ENCODE measurements at places on chromosomes 11 and 22.

GRCh38 chr11:12016246-12016645 lies 7.8 kb upstream of the DKK3 start:
- H3K4me3 ChIP-seq: no peak overlapping the region
- H3K27me3 ChIP-seq: no peaks in the 10 kb centered on the region
- H3K27ac ChIP-seq: no peak overlapping the region
- no peaks in the 10 kb centered on the region for H3K36me3 ChIP-seq
- DNase-seq: no peak

DNA sequence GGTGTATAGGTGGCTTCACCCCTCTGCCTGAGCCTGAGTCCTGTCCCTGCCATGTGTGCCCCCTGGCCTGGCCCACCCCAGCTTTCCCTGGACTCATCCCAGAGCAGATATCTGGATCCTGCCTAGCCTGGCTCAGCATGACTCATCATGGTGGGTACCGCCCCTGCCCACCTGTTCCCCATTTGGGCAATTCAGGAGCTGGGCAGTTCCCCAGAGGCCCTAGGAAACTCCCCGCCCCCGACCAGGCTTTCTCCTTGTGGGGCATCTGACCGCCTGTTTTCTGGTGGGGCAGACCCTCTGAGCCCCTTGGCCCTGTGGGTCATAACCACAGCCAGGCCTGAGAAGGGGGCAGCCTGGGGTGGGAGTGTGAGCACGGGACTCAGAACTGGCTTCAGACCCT lies 4.4 kb downstream of the TSPO start:
- no peak overlapping the region for H3K4me3 ChIP-seq
- H3K4me1 ChIP-seq: peaks cover 11% of the 10 kb centered on the region
- H3K27me3 ChIP-seq: no peaks in the 10 kb centered on the region
- no peak for DNase-seq

GRCh38 chr11:74736031-74736430 lies 4.8 kb upstream of the CHRDL2 start:
- H3K36me3 ChIP-seq: no peaks in the 10 kb centered on the region
- no peak for DNase-seq
- H3K27ac ChIP-seq: no peak overlapping the region
- peaks cover 19% of the 10 kb centered on the region for H3K27me3 ChIP-seq
- peaks cover 22% of the 10 kb centered on the region for H3K4me1 ChIP-seq

- H3K27ac ChIP-seq: no peak overlapping the region
- H3K36me3 ChIP-seq: no peaks in the 10 kb centered on the region
- no peak for DNase-seq
- H3K27me3 ChIP-seq: peaks cover under 1% of the 10 kb centered on the region
- H3K4me3 ChIP-seq: no peak overlapping the region
Measured at GRCh38 chr11:72630104-72630852, 43.9 kb downstream of the PDE2A start.

DNA sequence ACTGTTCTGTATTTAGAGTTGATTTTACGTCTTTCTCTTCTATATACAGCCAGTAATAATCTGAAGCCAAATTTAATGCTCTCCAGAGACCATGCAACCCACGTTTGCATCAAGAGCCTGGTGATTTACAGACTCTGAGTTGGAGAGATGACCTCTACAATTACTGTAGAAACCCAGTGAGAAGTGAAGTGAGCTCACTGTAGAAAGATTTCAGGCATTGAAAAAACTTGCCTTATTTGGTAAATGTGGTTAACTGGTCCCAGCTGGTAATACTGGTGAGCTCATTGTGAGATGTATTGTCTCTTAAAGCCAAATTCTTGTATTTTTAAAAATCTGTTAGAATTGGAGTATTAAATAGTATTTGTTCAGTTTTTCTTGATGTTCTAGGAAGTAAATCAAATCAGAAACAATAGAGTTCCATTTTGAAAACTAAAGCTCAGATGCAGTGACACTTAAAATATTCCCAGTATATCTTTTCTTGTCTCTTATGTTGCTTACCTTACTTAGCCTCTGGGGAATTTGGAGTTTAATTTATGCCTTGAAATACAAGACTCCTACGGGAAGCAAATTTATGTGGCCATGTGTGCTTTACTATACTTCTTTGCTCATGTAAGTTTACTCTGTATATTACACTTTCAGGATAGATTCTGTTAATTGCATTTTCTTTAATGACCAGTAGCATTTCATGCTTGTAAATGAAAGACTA lies 189.9 kb downstream of the ARHGAP42 start:
- peak; percentile 27 for DNase-seq
- H3K4me1 ChIP-seq: no peaks in the 10 kb centered on the region
- H3K27ac ChIP-seq: peak overlapping the region; percentile 75
- no peaks in the 10 kb centered on the region for H3K36me3 ChIP-seq
- H3K4me3 ChIP-seq: no peak overlapping the region

GRCh38 chr22:48153726-48154125 lies 1391.3 kb downstream of the TBC1D22A start:
- H3K36me3 ChIP-seq: no peaks in the 10 kb centered on the region
- H3K4me1 ChIP-seq: no peaks in the 10 kb centered on the region
- no peak overlapping the region for H3K4me3 ChIP-seq
- H3K27me3 ChIP-seq: no peaks in the 10 kb centered on the region
- no peak for DNase-seq

DNA sequence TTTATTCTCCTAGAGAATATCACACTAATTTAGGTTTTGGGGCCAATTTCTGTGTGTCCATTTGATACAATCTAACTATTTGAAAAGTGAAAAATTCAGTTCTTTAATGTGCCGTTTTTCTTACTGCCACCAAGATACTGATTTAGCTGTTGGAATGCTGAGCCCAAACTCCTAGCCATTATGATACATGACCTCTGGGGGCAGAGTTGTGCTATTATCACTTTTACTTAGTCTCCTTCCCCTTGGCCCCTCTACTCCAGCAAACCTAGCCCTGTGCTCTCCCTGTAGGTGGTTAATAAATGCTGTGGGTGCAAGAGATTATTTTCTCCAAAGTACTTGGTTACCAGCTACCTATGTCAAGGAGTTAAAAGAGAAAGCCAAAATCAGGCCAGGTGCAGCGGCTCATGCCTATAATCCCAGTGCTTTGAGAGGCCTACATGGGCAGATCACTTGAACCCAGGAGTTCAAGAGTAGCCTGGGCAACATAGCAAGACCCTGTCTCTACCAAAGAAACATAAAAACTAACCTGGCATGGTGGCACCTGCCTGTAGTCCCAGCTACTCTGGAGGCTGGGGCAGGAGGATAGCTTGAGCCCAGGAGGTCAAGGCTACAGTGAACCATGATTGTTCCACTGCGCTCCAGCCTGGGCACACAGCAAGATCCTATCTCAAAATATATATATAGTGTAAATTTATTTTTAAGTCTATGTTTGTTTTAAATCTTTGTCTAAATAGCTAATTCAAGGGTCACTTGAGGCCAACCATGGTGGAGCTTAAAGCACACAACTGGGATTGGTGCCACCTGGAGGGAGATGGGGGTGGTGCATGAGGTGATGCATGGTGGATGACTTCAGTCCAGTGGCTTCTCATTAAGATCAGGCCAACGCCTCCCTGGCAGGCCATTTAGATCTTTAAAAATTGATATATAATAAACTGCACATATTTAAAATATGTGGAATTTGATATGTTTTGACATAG lies 193.2 kb upstream of the PLET1 start:
- peak; percentile 41 for DNase-seq
- no peaks in the 10 kb centered on the region for H3K4me1 ChIP-seq
- H3K4me3 ChIP-seq: no peak overlapping the region
- no peak overlapping the region for H3K27ac ChIP-seq
- no peaks in the 10 kb centered on the region for H3K36me3 ChIP-seq

GRCh38 chr11:79627281-79627680 lies 186.5 kb upstream of the TENM4 start:
- no peak overlapping the region for H3K4me3 ChIP-seq
- H3K27me3 ChIP-seq: no peaks in the 10 kb centered on the region
- DNase-seq: no peak

DNA sequence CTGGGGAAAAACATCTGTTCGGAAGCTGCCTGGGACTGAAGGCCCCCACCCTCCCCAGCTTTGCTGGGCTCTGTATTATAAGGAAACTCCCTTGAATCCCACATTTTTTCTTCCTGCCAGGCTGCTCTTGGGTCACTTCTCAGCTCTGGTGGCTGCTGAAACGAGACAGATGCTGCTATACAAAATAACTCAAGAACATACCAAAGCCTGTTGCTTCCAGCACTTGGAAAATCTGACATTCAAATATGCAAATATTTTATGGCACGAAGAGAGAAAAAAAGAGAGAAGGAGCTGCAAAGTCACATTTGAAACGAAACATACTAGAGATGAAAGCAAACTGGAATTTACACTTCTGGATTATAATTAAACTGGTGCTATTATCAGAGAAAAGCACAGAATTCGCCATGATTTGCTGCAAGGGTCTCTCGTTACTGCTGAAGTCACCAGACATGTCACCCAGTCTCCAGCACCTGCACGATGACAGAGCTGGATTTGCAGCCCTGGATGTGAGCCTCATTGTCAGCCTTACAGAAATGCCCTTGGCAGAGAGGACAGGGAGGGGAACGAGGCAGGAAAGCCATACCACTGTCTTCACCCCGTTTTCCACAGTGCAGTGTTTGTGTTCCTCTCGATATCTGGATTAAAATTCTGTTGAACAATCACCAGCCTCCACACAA lies 47.9 kb upstream of the IGSF9B start:
- no peaks in the 10 kb centered on the region for H3K4me1 ChIP-seq
- no peaks in the 10 kb centered on the region for H3K27me3 ChIP-seq
- DNase-seq: no peak
- H3K36me3 ChIP-seq: no peaks in the 10 kb centered on the region
- H3K4me3 ChIP-seq: no peak overlapping the region

- no peak for DNase-seq
- peaks cover 10% of the 10 kb centered on the region for H3K4me1 ChIP-seq
- no peaks in the 10 kb centered on the region for H3K27me3 ChIP-seq
- no peak overlapping the region for H3K27ac ChIP-seq
Measured at GRCh38 chr11:117945047-117945810, 16.0 kb upstream of the TMPRSS13 start.

DNA sequence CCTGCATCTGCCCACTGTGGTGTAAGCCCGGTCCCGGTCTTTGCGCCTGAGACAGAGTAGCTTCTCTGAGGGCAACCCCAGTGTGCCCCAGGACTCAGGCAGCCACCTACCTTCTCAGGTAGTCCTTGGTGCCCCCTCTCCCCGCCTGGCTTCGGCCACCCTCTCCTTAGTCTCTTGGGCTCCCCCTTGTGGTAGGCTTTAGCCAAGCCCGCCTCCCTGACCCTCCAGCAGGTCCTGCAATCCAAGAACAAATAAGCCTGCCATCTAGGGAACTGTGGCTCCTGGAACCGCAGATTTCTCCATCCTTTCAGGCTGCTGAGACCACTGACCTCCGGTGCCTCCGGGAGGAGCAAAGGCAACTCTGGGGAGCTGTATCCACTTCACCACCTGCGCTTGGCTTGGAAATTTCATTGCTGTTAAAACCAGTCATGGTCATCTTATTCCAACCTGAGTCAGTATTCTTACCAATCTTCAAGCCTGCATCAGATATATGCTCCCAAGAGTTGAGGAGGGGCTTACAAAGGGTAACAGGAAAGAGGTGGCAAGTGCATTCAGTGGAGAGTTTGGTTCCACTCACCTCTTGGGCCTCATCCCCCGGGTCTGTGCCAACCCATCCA lies 52.8 kb upstream of the TENM4 start:
- peak; percentile 89 for DNase-seq
- H3K27ac ChIP-seq: no peak overlapping the region
- no peaks in the 10 kb centered on the region for H3K4me1 ChIP-seq
- no peak overlapping the region for H3K4me3 ChIP-seq
- H3K27me3 ChIP-seq: no peaks in the 10 kb centered on the region
- no peaks in the 10 kb centered on the region for H3K36me3 ChIP-seq

DNA sequence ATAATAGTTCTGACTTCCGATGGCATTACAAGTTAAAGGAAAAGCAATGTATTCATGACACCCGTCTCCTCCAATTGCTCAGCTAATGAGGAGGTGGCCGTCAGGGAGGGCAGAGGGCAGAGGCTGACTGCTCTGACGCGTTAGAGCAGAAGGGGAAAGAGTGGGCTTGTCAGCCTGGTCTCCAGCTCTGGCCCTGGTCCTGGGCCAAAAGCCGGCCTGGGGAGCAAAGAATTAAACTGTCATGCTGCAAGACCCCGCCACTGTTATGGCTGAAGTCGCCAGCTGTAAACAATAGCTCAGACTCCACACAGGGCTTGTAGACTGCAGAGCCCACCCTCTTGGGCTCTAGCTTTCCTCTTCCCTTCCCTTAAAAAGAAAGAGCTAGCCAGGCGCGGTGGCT lies 119.7 kb downstream of the NAT10 start:
- H3K4me3 ChIP-seq: no peak overlapping the region
- no peaks in the 10 kb centered on the region for H3K36me3 ChIP-seq
- DNase-seq: no peak
- peaks cover 21% of the 10 kb centered on the region for H3K4me1 ChIP-seq

DNA sequence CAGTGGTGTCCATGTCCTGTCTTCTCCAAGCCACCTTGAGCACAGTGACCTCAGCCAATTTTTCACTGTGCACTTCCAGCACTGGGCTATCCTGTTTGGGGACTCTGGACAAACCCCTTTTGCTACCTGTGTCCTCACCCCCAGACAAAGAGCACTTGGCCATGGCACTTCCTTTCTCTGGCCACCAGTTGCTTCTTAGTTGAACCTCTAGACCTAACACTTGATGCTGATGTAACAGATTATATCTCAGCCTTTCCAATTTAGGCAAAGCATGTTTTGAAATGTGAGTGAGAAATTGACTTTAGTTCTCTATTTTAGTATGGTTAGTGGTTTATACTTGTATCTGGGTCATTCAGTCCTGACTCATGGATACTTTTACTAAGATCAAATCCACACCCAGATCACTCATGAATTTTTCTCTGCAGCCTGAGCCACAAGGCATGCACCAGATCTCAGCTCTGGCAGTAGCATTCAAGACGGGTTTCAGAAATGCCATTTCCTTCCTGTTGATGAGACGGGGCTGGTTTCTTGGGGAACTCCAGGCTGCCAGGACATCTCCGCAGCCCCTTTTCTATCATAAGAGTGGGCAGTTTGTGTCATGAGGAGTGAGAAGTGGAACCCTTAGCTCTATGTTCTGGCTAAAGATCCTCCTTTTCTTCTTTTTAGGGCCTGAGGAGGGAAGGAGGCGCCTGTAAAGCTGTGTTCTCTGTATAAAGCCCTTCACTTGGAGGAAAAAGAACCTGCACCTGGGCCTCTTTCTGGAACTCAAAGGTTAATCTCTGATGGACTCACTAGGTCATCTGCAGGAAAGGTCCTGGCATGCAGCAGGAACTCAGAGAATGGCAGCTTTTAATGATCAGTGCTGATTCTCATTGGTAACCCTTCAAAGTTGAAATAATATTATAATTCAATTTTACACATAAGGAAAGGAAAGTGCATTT lies 185.6 kb upstream of the TENM4 start:
- H3K36me3 ChIP-seq: no peaks in the 10 kb centered on the region
- H3K4me3 ChIP-seq: no peak overlapping the region
- peak overlapping the region; percentile 65 for H3K27ac ChIP-seq
- DNase-seq: no peak

GRCh38 chr11:134036492-134037045 lies 32.3 kb upstream of the JAM3 start:
- no peaks in the 10 kb centered on the region for H3K27me3 ChIP-seq
- peak overlapping the region; percentile 63 for H3K4me3 ChIP-seq
- H3K27ac ChIP-seq: peak overlapping the region; percentile 96
- H3K4me1 ChIP-seq: peaks cover 43% of the 10 kb centered on the region
